GM13976 (cell line): ENCODE measurements at places on chromosomes 5 and 9.
A peak's percentile ranks its signal among the peaks of the same experiment; 100 is the strongest.

DNA sequence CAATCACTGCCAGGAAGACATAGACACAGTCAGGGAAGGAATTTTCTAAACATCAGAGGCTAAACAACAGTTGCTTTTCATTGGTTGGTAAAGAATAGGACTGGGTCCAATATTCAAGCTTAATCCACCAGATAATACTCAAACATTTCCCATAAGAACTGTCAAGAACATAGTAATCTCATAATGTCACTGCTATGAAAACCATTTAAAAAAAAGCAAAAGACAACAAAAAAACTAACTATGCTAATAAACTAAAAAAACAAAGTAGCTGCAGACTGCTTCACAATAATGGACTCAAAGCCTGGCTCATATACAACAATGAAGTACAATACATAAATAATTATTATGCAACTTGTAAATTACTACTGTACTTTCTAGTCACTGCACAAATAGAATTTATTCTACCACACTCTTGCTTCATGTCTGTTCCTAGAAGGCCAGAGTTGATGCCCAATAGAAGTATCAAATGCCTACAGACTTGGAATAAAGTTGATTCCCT lies 148.7 kb downstream of the MLLT3 start:
- no peak for DNase-seq

DNA sequence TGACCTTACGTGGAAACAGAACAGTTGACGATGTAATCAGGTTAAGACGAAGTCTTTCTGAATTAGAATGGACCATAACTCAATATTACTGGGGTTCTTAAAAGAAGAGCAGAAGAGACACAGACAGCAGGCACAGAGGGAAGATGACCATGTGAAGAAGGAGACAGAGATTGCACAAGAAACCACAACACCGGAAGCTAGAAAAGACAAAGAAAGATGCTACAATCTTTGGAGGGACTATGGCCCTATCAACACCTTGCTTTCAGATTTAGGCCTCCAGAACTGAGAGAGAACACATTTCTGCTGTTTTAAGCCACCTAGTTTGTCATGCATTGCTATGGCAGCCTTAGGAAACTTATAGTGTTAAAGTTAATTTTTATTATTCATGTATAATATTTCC lies 27.1 kb downstream of the CDH9 start:
- DNase-seq, result no peak

DNA sequence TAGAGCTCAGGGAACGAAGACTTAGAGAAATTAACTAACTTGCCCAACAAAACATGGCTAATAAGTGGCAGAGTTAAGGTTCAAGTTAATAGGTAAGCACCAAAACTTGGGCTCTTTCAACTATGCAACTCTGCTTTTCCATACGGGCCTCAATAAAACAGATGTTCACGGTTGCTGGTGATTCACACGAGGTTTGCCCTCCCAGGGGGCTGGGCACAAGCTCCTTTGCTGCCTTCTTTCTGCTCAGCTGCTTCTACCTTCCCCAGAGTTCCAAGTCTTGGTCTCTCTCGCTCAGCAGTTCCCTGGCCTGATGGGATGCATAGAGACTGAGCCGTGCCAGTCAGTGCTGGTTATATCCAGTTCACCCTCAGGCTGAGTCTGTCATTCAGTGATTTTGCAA lies 217.9 kb downstream of the SREK1 start:
- no peak for DNase-seq

DNA sequence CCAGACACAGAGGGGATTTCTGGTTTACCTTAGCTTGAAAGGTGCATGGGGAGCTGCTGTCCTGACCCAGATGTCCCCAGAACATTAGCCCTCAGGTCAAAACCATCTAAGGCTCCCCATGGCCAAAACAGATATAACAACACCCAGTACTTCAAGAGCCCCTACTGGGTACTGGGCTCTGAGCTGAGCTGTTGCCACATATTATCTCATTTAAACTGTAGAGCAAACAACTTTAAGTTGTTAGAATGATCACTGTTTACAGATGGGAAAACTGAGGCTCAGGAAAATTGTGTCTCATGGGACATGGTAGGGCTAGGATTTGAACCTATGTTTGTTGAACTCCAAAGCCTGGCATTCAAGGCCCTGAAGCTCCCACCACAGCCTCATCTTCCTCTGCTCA lies 20.6 kb upstream of the SLC25A51 start:
- DNase-seq, result no peak

- DNase-seq, result no peak
These were observed 4.0 kb upstream of the BARHL1 start for GRCh38 chr9:132578367-132578932.

DNA sequence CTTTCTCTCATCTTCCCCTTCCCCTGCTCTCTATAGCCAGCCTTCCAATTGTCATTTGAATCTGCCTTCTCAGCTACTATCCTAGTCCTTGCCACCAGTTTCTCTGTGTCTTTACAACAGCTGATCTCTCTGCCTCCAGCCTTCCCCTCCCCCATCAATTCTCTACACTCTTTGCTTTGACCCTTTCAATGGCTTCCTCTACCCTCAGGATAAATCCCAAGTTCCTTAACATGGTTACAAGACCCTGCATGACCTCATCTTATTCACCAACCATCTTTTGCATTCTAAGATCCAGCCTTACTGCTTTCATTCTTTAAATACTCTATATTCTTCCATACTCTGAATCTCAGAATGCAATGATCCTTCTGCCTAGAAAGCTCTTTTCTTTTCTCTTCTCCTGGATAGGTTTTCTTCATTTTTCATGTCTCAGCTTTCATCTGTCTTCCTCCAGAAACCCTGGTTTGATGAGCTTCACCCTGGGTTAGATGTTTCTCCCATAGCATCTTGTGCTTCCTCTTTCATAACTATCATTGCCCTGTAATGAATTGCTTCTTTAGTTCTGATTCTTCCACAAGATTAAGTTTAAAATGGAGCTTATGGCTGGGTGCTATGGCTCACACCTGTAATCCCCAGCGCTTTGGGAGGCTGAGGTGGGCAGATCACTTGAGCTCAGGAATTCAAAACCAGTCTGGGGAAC lies 58.6 kb upstream of the ZSWIM6 start:
- no peak for DNase-seq

GRCh38 chr5:10702911-10703491 lies 58.0 kb downstream of the DAP start:
- DNase-seq, result no peak

DNA sequence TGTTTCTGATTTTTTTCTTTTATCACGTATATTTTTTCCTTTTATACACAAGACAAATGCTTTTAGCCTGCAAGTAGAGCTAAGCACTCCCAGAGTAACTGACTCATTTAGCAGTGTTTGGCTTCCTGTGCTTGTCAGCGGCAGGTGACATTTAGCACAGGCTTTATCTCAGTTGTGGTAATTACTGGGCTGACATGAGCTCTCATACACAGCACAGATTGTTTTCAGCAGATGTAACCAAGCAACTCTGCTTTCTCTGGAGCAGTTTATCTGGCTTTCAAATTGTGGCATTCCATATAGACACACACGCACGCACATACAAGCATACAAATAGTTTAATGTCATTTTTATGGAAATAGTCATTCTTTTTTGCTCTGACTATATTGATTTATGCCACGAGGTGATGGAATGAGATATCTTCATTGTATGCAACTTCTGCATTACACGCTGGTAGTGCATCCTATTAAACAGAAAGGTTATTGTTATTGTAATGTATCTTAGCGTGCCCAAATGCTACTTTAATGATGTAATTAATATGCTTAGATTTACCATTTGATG lies 379.0 kb upstream of the GRAMD2B start:
- DNase-seq, result no peak

- DNase-seq, result no peak
These were observed 1.7 kb upstream of the FAM163B start for GRCh38 chr9:133610845-133611244.

DNA sequence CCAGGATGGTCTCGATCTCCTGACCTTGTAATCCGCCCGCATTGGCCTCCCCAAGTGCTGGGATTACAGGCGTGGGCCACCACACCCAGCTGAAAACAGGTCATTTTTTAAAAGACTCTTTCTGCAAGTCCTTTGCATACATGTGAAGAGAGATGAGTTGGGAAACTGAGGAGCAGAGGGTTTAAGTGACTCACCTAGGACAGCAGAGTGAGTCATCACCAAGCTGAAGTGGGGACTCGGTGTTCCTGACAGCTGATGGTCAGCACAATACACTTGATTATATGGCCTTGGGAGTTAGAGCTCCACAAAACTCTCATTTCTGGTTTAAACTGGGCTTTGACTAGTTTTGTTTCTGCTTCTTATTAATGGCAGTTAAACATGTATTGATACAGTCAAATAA lies 38.1 kb upstream of the SSBP2 start:
- DNase-seq, result no peak

DNA sequence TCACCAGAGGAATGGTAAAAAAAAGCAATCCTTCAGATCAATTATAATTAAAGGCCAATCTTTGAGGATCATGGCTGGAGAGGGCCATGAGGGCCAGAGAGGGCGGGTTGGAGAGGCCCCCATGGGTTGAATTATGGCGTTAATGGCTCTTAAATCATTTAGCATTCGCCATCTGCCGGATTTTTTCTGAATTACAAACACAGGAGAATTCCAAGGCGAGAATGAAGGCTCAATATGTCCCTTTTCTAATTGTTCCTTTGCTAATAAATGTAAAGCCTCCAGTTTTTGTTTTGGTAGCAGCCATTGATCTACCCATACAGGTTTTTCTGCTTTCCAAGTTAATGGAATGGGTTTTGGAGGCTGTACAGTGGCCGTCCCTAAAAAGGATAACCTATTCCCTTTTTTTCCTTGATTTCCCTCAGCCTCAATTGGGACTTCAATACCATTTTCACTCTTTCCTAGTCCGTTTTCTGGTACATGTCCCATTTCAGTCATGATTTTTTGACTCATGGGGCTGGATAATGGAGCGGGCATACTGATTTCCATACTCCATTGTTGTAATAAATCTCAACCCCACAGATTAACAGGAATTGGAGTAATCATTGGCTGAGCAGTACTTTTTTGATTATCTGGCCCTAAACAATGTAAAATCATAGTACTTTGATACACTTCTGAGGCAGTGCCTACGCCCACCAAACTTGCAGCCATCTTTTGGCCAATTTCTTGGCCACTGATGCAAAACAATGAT lies 6.7 kb upstream of the TMEM141 start:
- DNase-seq, result peak; percentile 51

DNA sequence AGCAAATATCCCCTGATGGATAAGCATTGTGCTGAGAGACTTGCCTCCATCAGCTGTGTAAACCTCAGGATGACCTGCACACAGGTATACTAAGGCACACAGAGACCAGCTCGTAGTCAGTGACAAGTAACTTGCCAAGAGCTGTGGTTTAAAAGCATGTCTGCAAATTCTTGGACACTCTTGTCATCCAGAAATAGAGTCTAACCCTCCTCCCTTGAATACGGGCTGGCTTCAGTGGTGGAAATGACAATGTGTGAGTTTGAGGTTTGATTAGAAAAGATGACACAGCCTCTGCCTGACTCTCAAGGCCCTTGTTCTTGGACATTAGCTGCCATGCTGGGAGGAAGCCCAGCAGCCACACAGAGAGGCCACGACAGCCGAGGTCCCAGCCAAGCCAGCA lies 114.4 kb downstream of the GADD45G start:
- DNase-seq, result no peak

- no peak for DNase-seq
These were observed at the start of gene SELENOP for GRCh38 chr5:42811591-42812446. Gene SELENOP (minus strand): TSS chr5:42811892. CDS start chr5:42808353, 3,539 bp downstream.

DNA sequence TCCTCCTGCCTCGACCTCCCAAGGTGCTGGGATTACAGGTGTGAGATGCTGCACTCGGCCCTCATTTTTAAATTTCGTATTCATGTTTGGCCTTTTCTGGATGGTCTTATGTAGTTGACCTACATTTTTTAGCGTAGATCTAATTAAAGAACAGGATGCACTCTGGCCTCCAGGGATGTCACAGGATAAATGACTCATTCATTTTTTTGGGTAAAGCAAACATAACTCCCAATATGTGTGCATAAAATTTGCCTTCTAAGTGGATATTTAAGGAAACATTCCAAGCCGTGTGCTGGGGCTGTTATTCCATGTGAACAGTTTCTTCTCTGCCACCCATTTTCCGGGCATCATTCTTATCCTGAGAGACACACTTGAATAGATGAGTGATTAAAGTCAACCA lies 501.6 kb downstream of the IRX1 start:
- no peak for DNase-seq

- no peak for DNase-seq
These were observed 345.5 kb upstream of the PAPPA start for GRCh38 chr9:115808108-115808507.

DNA sequence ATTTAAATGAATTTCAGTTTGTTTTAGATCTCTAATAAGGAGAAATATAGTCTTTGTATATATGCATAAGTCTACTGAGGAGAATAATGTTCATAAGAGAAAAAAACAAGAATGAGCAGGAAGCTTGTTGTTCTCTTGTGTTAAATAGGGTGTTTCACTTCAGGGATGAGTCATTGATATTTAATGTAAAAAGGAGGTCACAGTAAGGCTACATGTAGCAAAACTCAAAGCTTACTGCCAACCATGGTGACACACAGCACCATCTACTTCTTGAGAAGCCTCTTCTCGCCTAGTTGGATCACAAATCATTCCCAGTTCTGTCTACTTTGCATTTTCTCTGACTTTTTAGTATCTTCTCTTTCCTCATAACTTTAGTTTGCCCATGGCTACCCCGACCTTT lies 1466.0 kb upstream of the C9orf72 start:
- DNase-seq, result no peak

- DNase-seq, result no peak
These were observed 13.5 kb downstream of the COL5A1 start for GRCh38 chr9:134655101-134655500.

GRCh38 chr5:145598184-145598583 lies 237.0 kb downstream of the PRELID2 start:
- DNase-seq, result no peak

DNA sequence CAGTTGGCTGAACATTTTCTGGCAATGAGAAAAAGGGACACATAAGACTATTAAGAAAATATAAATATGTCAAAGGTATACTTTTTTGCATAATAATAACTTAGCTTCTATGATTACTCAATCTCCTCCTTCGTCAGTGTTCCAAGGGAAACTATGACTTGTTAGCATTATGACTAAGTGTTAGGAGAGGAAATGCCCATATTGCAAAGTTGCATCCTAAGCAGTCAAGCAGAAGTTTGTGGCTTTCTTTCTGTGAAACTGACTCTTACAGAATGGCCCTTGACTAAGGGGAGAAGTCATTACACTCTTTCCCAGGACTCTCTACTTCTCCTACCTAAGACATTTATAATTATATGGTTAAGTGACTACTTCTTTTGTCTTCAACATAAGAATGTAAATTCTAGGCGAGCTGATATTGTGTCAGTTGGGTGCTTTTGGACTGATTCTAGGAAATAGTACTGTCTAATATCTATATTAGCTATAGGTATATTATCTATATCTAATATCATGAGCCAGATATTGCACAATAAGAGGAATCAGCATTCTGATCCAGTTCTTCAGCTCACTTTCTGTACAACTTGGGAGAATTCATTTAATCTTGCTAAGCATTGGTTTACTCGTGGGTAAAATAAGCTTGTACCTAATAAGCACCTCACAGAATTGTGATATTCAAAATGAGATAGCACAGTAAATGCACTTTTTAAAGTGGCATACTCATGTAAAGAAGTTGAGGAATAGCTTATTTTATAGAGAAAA lies 16.4 kb upstream of the SPINK6 start:
- DNase-seq, result no peak
